Fibroblast of lung (primary cell): ENCODE measurements at places on chromosomes 6 and 20. TPM values are rescaled to one million over a fixed set of nuclear protein-coding genes. Genes with fewer than 3 reads are reported as not detected.

BEND3 gene
- 0.83 and 1.0 TPM in 2 replicates for total RNA-seq

MDFI gene
- total RNA-seq: 0.17 and 3.3 TPM in 2 replicates

SIRPB2 gene
- not detected in 2 replicates for total RNA-seq

ERVFRD-1 gene
- not detected in 2 replicates for total RNA-seq

SLC17A3 gene
- total RNA-seq: not detected in 2 replicates

SAPCD1 gene
- total RNA-seq: 0.26 and 0.50 TPM in 2 replicates

SSTR4 gene
- total RNA-seq: not detected in 2 replicates

SRSF12 gene
- total RNA-seq: 0.33 and 0.51 TPM in 2 replicates

HDGFL1 gene
- total RNA-seq: not detected in 2 replicates

GMDS gene
- total RNA-seq: 8.5 and 12.7 TPM in 2 replicates

SLC13A3 gene
- total RNA-seq: 4.1 and 5.6 TPM in 2 replicates

PRR18 gene
- total RNA-seq: not detected in 2 replicates

CST5 gene
- total RNA-seq: not detected in 2 replicates

- peak; percentile 97 for DNase-seq
These were observed 344.2 kb downstream of the RFPL4B start for GRCh38 chr6:112691289-112691688.

DNA sequence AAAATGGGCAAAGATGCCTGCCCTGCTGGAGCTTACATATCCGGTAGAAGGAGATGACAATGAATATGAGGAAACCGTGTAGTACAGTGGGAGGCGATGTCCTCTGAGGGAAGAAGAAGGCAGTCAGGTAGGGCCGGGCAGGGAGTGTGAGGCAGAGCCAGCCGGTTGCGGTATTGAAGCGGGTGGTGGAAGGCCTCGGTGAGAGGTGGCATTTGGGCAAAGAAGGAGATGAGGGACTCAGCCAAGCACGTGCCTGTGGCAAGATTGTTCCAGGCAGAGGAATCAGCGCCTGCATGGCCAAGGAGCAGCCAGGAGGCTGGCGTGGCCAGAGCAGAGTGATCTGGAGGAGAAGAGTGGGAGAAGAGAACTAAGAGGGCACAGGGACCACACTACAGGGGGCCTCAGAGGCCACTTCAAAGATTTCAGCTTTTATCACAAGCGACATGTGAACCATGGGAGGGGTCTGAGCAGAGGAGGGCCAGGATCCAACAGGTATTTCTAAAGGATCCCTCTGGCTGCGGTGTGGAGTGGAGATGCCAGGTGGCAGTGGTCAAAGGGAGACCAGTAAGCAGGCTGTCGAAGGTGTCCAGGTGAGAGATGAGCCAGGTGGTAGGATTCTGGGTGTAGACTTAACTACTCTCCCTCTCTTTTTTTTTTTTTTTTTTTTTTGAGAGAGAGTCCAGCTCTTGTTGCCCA lies 13.8 kb downstream of the MDFI start:
- no peak for DNase-seq

GRCh38 chr20:41330343-41330720 lies 10.3 kb upstream of the LPIN3 start:
- no peak for DNase-seq

- no peak for DNase-seq
These were observed 189.6 kb upstream of the MAN1A1 start for GRCh38 chr6:119539066-119539746.

GRCh38 chr6:162684961-162685360 lies 42.6 kb downstream of the PRKN start:
- DNase-seq: no peak

- peak; percentile 91 for DNase-seq
These were observed 122.6 kb upstream of the IFNGR1 start for GRCh38 chr6:137341681-137342195.

DNA sequence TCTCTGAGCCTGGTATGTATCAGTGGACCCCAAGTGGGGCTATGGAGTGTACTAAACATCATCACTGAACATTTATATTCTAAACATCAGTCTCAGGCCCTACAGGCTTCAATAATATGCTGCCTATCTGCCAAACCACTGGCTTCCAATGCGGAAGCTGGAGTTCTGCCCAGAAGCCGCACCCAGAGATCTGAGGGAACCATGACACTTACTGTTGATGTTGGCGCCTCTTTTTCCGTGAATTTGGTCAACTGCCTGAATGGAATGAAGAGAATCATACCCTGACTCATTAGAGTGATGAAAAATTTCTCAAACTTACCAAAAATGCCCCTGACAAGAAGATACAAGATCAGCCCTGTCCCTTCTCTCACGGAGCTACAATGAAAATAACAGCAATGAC lies 66.2 kb downstream of the SLC22A23 start:
- DNase-seq: peak; percentile 79

DNA sequence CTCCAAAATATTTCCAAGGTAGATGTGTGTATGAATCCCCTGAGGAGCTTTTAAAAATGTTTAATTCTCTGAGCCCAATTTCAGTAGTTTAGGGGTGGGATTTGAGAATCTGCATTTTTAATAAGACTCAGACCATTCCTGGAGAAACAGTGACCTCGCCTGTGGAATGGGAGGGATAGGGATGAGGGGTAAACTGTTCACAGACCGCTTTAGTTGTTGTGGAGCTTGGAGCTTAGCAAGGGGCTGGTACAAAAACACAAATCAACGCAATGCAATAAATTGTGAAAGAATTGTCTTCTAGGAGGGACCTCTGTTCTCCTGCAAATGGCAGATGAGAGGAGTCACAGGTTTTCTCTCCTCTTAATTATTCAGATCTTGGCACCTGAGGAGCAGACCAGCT lies 239.3 kb upstream of the SULF2 start:
- DNase-seq: peak; percentile 2

DNA sequence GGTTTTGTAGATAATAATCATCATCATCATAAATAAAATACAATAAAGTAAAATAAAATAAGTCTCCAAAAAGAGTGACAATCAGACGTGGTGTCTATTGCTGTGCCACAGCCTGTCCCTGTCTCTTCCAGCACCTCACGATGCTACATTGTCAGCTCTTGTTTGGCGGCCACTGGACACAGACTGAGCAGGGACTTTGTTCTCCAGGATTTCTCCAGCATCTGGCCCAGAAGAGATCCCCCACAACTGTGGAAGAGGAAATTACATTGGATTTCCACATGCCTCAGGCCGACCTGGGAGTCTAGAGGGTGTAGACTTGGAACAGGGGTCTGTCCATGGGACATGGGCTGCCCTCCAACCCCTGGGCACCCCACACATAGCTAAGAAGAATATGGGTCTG lies 39.2 kb upstream of the RALY start:
- DNase-seq: no peak

GRCh38 chr20:12554426-12554825 lies 454.3 kb upstream of the SPTLC3 start:
- no peak for DNase-seq

DNA sequence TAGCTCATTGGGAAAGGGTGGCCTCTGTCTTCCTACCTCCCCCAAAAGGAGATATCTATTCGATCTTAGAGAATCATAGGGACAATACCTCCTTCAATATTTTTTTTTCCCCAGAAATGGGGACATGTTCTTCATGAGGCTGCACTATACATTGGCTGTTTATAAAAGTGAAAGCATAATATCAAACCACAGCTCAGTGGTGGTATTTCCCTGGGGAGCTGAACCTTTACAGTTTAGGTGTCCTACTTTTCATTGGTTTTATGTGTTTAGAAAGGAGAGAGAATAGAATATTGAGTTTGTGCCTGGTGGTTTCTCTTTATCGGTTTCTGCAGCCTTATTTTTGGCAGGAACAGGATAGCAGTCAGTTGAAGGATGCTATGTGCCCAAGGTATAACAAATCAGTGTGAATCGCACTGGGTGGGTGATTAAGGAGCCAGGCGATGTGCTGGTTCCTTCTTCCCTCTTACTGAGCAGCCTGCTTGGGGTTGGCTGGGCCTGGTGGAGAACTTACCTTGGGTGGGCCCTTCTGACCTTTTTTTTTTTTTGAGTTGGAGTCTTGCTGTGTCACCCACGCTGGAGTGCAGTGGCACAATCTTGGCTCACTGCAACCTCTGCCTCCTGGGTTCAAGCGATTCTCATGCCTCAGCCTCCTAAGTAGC lies 25.2 kb downstream of the UST start:
- DNase-seq: no peak

- no peak for DNase-seq
These were observed 188.7 kb downstream of the RFPL4B start for GRCh38 chr6:112535816-112536215.

GRCh38 chr6:81158956-81159355 lies 593.5 kb downstream of the TENT5A start:
- DNase-seq: no peak

- DNase-seq: peak; percentile 83
These were observed 55.0 kb downstream of the KIF13A start for GRCh38 chr6:17932330-17932852.

DNA sequence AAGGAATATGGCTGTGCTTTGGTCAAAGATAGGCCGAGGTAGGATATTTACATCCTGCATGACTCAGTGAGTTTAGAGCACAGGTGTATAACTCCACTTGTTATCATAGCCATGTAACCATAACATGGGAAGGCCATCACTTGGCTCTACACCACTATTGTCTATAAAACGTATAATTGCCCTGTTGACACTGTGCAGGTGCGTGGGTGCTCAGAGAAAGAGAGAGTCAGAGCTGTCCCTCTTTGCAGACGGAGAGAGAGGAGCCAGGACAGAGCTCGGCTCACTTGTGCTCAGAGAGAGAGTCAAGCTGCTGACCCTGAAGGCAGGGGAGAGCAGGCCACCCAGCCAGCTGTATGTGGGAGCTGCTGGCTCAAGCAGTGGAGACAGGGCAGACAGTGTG lies 46.0 kb downstream of the OR2B6 start:
- DNase-seq: no peak

GRCh38 chr20:36501367-36502006 lies 39.8 kb upstream of the MYL9 start:
- DNase-seq: no peak

DNA sequence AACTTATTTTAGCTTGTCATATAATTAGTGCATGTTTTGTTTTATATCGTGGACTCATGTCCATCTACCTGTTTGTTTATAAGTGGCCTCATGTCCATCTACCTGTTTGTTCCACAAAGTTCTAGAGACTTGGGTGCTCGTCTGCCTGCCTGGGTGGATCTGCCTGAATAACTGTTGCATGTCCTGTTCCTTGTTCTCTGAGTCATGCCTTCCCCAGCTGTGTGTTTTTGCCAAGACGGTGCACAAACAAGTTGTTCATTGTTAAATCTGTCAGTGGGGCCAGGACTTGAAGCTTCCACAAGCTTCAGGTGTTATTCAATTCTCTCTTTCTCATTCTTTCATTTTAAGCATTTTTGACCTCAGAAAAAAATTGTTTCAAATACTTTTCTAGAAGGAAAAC lies 358.0 kb upstream of the CITED2 start:
- DNase-seq: peak; percentile 76

DNA sequence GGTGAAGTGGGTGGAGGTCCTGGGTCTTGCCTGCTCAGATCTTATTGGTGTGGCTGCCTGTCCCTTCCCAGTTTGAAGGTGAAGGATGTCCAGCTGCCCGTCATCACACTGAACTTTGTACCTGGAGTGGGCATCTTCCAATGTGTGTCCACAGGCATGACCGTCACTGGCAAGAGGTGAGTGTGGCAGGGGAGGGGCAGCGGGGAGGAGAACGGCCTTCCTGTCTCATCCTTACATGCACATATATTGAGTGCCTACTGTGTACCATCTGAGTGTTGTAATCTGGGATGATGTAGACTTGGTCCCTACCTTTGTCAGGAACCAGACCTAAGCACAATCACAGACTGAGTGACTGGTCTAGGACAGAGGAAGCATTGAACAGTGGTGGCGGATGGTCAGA lies 2.7 kb downstream of the BPIFB6 start:
- DNase-seq: no peak

DNA sequence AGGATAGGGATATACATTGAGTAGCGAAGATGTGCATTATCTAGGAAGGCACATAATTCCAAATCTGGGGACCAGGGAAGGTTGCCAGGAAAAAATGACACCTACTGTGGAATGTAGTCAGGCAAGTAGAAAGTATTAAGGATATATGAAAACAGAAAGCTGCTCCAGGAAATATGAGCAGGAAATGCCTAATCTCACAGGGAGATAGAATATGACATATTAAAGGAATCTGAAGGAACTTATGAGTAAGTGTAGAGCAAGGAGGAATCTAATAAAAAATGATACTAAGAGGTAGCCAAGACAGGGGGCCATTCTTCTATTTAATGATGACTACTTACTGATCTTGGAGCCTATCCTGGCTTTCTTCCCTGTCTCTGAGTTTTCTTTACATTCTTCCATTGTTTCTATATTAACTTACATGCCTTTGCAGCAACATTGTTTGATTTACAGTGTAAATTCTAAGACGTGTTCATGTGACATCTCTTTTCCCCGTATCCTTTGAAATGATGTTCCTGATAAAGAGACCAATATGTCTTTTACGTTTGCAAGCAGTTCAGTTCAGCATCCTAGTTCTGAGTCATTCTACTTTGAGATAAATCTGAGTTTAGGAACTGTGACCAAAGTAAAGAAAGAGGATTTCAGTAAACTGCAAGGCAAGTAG lies 58.6 kb downstream of the TINAG start:
- no peak for DNase-seq

- no peak for DNase-seq
These were observed 305.3 kb downstream of the CD83 start for GRCh38 chr6:14422917-14423316.

DNA sequence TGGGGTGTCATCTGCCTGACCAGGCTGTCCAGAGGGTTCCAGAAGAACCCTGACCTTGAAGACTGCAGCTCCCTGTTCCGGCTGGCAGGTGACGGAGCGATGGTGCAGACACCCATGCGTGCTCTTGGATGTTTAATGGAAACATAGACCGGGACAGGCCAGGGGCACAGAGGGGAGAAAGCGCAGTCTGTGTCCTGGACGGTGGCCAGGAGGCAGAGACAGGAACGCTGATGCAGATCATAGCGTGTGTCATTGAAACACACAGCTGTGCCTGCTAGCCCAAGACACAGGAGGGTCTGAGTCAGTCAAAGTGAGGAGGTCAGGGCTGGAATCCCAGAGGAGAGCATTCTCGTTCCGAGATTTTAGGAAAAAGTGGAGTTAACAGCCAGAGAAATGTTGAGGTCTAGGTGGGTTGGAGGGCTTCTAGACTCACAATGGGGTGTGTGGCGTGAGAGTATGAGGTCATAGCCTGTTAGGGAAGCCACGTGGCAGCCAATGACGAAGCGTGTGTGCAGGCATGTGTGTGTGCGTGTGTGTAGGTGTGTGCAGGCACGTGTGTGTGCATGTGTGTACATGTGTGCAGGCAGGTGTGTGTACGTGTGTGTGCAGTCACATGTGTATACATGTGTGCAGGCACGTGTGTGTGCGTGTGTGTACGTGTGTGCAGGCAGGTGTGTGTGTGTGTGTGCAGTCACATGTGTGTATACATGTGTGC lies 167.0 kb downstream of the ERMARD start:
- DNase-seq: no peak

DNA sequence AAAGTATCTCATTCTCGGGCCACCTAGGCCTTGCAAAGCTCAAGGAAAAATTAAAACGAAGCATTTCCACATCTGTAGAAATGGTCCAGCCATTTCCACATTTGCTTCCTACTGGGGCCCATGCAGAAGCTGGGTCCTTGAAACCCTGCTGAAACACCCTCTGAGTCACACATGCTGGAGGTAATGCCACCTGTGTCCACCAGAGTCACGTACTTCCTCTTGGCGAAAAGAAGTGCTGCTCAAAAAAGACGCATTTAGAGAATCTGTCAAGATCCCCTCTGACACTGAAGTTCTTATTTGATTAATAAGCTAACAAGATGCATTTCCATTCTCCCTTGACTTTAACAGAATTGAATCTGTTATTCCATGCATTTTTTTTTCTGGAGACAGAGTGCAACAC lies 423.2 kb downstream of the PREX1 start:
- no peak for DNase-seq

GRCh38 chr20:33423141-33423834 lies 20.3 kb downstream of the SNTA1 start:
- DNase-seq: peak; percentile 81

- peak; percentile 66 for DNase-seq
These were observed 43.0 kb downstream of the CBFA2T2 start for GRCh38 chr20:33532753-33533459.
